Smooth muscle cell of the brain vasculature (primary cell): ENCODE measurements at places on chromosomes 16 and 17.

- no peak for DNase-seq
These were observed 178.1 kb upstream of the CCL2 start for GRCh38 chr17:34076743-34077631.

DNA sequence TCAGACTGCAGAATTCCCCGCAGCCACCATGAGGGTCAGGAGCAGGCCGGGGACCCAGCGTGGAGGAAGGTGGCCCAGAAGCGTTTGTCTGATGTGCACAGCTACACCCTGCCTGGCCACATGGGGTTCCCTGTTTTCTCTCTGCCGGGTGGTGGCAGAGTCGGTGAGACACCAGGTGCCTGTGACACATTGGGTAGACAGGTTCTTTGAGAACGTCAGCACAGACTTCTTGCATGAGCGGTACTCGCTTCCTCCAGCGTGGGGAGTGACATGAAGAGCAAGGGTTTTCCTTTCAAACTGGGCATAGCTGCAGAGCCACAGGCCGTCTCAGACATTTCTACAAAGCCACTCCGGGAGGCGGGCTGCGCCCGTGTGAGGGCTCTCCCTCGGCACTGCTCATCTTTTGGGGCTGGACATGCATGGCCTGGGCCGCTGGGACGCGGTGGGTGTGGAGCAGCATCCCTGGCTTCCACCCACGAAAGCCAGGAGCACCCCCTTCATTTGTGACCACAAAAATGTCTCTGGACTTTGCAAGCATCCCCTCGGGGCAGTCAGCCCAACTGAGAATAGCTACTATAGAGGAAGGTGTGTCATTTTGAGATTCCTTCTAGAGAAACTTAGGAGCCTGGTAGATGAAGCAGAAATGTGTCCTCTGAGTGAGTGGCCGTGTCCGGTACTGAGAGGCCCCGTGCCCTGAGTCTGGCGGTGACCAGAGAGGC, 26.0 kb downstream of the NME3 start:
- no peak for DNase-seq

DNA sequence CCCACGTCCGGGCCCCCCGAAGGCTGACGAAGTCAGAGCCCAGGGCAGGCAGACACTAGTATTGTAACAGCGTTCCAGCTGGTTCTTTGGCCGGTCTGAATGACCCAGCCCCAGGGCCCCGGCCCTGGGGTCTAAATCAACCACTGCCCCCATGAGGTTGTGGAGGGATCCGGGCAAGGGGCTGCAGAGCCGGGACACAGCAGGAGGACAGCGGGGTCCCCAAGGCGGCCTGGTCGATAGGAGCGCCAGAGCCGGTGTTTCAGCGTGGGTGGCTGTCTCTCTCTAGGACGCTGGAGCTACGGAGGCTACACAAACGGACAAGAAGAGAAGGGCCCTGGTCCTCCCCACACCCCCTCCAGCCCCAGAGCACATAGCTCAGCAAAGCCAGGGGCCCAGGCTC, 101.8 kb downstream of the RBFOX3 start:
- no peak for DNase-seq

GRCh38 chr17:6232732-6233101, 162.5 kb downstream of the WSCD1 start:
- no peak for DNase-seq

- no peak for DNase-seq
These were observed 14.2 kb downstream of the CDH16 start for GRCh38 chr16:66904428-66904845.

GRCh38 chr16:54118846-54119245, 167.7 kb downstream of the IRX3 start:
- DNase-seq = no peak

DNA sequence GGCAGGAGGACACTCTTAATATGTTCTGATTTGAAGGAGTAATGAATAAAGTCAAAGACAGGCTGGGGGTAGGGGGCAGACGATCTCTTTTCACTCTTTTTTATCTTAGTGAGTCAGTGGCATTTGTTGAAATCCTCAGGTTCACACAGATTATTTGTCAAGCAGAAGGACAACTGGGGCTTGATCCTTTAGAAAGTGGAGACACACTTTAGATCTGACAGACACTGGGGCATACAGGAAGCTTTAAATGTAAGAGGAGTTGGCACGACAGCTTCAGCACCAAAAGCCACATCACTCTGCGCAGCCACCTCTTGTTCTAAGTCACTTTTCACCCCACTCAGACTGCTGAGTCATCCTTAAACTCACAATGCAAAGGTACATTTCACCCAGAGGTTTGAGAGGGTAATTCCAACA, 121.5 kb downstream of the STXBP4 start:
- no peak for DNase-seq

GRCh38 chr17:15412606-15413005, 54.8 kb downstream of the CDRT4 start:
- DNase-seq = no peak

DNA sequence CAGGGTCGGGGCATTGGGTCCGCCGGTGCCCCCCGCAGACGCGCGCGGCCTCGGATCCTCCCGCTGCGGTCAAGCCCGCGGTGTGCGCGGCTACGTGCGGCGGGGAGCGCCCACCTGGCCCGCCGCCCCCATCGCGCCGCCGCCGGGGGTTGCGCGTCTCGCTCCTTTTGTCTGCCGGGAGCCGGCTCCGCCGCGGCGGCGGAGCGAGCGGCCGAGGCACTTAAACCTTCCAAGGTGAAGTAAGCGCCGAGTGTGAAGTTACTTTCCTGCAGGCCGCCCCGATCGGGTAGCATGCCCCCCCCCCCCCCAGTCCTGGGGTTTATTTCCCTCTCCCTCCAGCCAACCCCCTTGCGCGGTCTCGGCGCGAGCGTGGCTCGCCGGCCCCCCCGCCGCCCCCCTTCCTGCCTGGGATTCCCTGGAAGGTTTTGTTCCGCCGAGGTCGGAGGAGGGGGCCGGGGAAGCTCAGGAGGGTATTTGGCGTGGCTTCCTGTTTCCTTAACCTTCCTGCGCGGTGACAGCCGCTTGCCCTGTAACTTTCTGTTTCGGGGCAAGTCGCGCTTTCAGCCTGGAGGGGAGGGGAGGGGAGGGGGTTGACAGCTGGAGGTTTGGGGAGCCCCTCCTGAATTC, 56.6 kb upstream of the GSE1 start:
- no peak for DNase-seq

DNA sequence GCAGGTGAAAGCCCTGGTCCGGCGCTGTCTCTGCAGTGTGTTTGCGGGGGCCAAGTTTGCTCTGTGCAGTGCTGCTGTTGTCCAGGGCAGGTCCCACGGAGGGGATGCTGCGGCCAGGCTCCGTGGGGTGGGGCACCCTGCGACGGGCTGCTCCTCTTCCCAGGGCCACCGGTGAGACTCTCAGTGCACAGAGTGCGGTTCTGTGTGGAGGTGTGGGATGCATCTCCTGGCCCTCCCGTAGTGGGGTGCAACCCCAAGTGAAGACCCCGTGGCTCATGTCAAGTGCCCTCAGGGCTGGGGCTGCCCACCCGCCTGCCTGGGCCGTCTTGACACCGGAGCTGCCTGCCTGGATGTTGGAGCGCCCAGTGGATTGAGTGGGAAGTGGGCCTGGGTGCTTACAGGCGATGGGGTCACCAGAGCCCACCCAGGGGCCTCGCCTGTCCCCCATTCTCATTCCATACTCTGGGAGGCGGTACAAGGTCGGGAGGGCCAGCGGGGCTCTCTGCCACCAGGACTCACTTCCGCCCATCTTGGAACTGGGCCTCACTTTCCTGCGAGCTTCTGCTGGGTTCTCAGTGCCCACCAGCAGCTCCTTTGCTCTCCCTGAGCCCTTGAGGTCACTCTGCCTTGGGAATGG, 119.9 kb downstream of the BANP start:
- no peak for DNase-seq

GRCh38 chr16:3216263-3216640, 18.7 kb downstream of the ZNF200 start:
- DNase-seq = no peak

DNA sequence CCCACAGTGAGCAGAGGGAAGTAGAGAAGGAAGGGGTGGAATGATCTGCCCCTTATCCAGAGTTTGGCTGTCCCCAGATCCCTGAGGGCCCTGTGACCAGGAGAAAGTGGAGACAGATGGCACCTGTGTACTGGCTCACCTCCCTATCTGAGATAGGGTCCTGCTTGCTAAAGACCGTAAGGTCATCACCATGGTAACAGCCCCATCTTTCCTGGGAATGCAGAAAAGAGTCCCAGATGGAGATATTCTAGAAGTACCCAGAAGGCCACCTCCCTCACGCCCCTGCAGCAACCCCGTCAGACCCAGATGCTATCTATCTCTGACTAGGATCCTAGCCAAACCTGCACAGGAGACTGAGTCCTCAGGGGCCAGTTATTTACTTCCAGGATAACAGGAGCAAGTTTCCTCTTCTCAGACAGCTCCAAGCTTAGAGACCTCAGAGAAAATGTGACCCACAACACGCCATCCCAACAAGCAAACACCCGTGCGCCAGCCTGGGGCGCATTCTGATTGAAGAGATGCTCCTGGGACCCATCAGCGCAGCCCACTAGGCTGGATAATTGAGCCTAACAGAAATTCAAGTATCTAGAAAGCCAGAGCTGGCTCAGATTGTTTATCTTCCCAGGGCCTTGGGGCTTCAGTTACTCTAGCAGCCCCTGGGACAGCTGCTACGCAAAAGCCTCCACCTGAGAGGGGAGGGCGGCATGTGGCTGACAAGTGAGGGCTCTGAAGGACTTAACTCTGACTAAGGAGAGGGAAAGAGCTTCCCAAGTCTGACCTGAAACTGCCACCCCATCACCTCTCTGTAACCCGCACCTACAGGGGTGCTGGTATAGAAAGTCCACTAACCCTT, 1.9 kb downstream of the ORMDL3 start:
- no peak for DNase-seq

- DNase-seq = no peak
These were observed 31.4 kb upstream of the RPH3AL start for GRCh38 chr17:383771-384621.

- no peak for DNase-seq
These were observed 117.6 kb downstream of the CCT6B start for GRCh38 chr17:34843682-34844081.

GRCh38 chr17:48244121-48244711, 136.7 kb downstream of the SNX11 start:
- no peak for DNase-seq

GRCh38 chr17:44765965-44766364, 7.2 kb downstream of the ADAM11 start:
- no peak for DNase-seq

GRCh38 chr16:1428511-1428910, 2.4 kb upstream of the PERCC1 start:
- DNase-seq = no peak

DNA sequence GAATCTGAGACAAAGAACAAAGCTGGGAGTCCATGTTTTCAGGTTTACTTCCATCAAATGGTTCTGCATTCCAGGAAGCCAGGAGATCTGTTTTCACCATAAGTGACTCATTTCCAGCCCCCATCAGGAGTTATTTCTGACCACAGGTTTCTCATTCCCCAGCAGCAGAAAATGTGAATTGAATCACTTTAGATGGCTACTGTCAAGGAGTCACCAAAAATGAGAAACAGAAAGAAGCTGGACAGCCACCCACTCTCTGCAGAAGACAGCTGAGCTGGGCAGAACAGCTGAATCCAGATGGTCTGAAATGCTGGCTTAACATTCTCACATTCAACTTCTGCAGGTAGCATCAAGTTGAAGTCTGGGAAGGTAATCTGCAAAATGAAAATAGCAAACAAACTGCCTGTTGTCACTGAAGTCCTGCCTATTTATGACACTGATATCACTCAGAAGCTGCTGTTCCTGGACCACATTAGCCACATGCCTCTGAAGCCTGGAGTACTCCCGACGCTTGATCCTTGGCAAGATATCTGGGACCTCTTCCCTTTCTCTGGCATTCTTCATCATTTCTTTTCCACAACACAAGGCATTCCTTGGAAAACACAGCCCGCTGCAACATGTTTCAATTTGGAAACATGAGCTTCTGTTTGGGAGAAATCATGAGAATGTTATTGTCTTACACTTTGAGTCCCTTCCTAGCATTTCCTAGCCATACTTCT, 15.3 kb downstream of the CCL11 start:
- no peak for DNase-seq

- DNase-seq = peak; percentile 17
These were observed 597.9 kb downstream of the KCNJ2 start for GRCh38 chr17:70767102-70767701.

GRCh38 chr16:11350921-11351335, 5.7 kb downstream of the RMI2 start:
- DNase-seq = peak; percentile 32

GRCh38 chr17:37490638-37491614, 1.2 kb downstream of the DUSP14 start:
- no peak for DNase-seq

GRCh38 chr17:8020776-8021564, 17.9 kb upstream of the ALOX15B start:
- DNase-seq = no peak

DNA sequence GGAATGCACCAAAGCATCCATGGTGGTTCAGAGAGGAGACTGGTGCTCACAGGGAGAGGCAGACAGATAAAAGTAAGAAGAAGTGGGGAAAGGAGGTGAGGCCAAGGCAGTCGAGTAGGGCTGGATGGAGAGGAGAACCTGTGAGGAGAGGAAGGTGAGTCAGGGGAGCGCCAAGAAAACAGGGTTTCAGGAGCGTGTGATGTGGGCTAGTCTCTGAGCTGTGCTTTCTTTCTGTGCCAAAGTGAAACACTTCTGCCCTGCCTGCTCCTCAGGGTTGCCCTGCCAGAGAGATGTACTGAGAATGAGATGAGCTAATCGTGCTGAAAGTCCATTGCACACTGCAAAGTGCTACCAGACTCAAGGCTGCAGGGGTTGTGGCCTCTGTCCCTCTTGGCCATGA, 310.7 kb upstream of the CCL2 start:
- no peak for DNase-seq

DNA sequence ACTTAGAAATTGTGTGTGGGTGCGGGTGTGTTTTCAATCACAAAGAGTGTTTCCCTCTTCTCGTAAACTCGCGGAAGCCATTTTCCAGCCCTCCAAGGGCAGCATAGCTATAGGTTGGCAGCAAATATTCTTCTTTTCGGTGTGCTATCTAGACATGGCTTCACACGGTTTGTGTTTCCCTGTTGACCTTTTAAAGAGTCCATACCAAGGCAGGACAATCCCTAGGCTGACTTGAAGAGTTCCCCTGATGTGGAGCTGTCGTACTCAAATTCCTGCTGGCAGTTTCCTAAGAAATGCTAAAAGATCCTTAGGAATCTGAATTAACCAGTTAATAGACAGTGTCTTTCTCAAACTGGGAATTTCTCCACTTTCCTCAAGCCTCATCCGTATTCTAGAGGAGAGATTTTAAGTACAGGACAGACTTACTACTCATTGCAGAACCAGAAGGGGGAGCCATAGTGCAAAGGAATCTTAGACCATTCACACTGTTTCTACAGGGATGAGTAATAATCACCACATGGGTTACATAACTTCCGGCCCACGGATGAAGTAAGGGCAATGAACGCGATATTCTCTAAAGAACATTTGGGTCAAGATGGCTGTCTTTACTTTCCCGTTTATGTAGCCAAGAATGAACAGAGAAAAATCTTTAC, 288.6 kb upstream of the ELAC2 start:
- DNase-seq = peak; percentile 10

DNA sequence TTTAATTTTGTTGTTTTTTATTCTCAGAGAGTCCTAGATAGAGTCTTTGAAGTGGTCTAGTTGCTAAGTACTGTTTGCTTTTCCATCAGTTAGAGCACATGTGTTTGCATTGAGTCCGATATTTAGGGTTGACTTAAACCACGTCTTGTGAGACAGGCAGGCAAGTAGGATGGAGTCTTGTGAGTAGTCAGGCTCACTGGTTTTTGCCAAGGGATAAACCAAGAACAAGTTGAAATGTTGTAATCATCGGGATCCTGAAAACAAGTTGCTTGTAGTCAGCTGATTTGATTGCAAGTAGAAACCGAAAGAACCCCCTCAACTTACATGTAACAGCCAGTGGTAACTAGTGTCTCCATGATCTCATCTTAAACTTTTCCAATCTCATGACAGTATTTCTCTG, 17.2 kb downstream of the ATP6V0A1 start:
- no peak for DNase-seq
